Muscle of leg (tissue), 16 donors: ENCODE measurements at places on chromosomes 7 and 10. TPM values are rescaled to one million over a fixed set of nuclear protein-coding genes. Genes with fewer than 3 reads are reported as not detected.

Gene TLX1
- not detected for total RNA-seq

- DNase-seq: peak; percentile 36
- H3K4me3 ChIP-seq: no peak overlapping the region
- H3K36me3 ChIP-seq: peaks cover 86% of the 10 kb centered on the region
- no peaks in the 10 kb centered on the region for H3K27me3 ChIP-seq
These were observed 127.4 kb downstream of the TRRAP start for GRCh38 chr7:99005776-99006175.

- H3K36me3 ChIP-seq: no peaks in the 10 kb centered on the region
- peaks cover 27% of the 10 kb centered on the region for H3K27me3 ChIP-seq
- H3K4me3 ChIP-seq: no peak overlapping the region
- DNase-seq: peak; percentile 70
- H3K27ac ChIP-seq: no peak overlapping the region
These were observed 139.8 kb downstream of the ARHGAP22 start for GRCh38 chr10:48464871-48465736.

- peak; percentile 80 for DNase-seq
- no peak overlapping the region for H3K4me3 ChIP-seq
- H3K4me1 ChIP-seq: peaks cover 16% of the 10 kb centered on the region
- H3K27me3 ChIP-seq: no peaks in the 10 kb centered on the region
- no peak overlapping the region for H3K27ac ChIP-seq
- peaks cover 9% of the 10 kb centered on the region for H3K36me3 ChIP-seq
These were observed 84.6 kb upstream of the CAPZA2 start for GRCh38 chr7:116777651-116778281.
